ENCODE measurements at places on chromosomes 3 and 15. TPM values are rescaled to one million over a fixed set of nuclear protein-coding genes. Genes with fewer than 3 reads are reported as not detected.

TRMT10C gene
- total RNA-seq: 26.2 TPM

GPR149 gene
- total RNA-seq: not detected

SNTN gene
- not detected for total RNA-seq

ZNF385D gene
- 11.5 TPM for total RNA-seq

ZBTB20 gene
- total RNA-seq: 35.7 TPM

DNA sequence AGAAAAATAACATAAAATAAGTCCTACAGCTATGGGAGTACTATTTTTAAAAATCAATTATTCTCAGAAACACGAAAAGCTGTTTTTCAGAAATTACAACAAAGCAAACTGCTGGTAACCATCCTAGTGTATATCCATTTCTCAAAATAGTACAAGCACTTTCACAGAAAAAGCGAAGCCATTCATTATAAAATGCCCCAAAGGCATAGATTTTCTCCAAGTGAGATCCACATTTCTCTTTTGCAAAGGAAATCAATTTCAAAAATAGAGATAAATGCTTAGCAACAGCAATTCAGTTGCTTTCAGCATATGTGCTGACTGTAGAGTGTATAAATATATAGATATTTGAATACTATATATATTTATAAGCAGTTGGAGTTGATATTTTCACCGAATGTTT lies 1266.3 kb downstream of the SI start:
- no peak for DNase-seq

GRCh38 chr3:155643581-155644165 lies 101.2 kb downstream of the PLCH1 start:
- DNase-seq: no peak

- peak; percentile 58 for DNase-seq
Measured at GRCh38 chr3:11290743-11291680, 18.8 kb downstream of the ATG7 start.

DNA sequence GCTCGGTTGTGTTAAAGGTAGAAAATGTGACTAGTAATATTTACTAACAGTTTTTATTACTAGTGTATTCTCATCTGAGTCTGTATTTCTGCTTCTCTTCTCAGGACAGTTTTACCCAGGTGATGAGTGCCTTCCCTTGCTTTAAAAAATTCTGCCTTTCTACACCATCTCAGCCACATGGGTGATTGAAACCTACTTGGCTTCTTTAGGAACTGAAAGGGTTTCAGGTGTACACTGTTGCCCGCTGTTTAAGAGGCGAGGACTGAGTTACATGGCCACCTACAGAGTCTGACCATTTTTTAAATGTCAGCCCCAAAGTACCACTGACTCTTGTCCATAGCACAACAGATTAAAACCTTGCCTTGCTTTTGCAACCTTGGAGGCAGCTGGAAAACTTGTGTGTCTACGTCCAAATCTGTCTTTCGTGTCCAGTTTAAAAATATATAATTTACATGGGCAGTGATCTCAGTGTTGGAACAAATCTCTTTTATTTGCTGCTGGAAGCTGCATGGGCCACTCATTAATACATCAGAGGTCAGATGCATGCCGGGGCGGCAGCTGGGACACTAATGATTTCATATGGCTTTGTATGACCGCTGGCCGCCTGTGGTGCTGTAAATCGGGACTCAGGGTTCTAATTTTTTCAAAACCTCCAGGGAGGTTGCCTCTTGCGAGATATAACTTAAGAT lies 44.6 kb downstream of the TRIM71 start:
- DNase-seq: no peak

DNA sequence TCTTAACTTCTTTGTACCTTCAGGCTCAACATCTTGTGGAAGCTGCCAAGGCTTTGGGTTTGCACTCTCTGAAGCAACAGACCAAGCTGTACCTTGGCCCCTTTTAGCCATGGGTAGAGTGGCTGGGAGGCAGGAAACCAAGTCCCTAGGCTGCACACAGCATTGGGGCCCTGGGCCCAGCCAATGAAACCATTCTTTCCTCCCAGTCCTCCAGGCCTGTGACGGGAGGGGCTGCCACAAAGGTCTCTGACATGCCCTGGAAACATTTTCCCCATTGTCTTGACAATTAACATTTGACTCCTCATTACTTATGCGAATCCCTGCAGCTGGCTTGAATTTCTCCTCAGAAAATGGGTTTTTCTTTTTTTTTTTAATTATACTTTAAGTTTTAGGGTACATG lies 253.1 kb upstream of the GADL1 start:
- DNase-seq: no peak

DNA sequence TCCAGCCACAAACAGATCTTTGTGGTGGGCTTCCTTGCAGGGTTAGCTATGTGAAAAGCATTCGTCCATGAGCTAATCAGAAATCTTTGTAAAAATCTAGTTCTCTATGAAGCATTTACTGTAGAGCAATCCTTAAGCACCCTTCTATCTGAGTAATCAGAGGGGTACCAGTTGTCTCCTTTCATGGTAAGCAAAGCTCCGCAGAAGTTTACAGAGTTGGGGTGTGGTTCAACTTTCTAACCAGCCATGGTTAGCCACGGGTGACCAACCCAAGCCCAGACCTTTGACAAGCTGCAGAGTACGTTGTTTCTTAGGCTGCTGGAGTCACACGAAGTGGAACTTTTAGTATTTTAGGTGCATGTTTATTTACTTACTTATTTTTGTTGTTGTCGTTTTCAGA lies 77.4 kb downstream of the FLNB start:
- DNase-seq: no peak

DNA sequence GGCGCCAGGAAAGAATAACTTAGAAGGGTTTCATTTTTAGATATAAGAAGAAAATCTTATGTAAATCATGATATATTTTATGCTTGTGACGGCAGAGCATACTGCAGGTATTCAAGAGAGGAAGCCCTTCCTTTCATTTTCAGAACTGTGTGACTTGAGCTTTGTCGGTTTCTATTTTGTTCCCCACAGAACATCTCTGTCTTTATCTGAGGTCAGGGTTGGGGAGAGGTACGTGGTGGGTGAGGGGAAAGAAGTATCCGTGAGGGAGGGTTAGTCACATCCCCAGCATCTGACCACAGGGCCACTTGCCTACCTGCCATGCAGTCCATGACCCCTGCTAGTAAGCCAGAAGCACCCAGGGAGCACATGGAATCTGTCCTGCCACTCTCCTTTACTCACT lies 126.5 kb downstream of the DGKG start:
- no peak for DNase-seq

- no peak for DNase-seq
Measured at GRCh38 chr3:138937690-138938055, 9.3 kb downstream of the FOXL2 start.

- DNase-seq: no peak
Measured at GRCh38 chr15:32866454-32867312, 148.9 kb downstream of the GREM1 start.
